H7 (cell line): ENCODE measurements at places on chromosomes 4 and X. TPM values are rescaled to one million over a fixed set of nuclear protein-coding genes. Genes with fewer than 3 reads are reported as not detected.

GRCh38 chrX:38335382-38335781, 8.1 kb upstream of the RPGR start:
- DNase-seq = no peak

GRCh38 chr4:15381806-15382338, 46.0 kb upstream of the C1QTNF7 start:
- no peak for DNase-seq

DNA sequence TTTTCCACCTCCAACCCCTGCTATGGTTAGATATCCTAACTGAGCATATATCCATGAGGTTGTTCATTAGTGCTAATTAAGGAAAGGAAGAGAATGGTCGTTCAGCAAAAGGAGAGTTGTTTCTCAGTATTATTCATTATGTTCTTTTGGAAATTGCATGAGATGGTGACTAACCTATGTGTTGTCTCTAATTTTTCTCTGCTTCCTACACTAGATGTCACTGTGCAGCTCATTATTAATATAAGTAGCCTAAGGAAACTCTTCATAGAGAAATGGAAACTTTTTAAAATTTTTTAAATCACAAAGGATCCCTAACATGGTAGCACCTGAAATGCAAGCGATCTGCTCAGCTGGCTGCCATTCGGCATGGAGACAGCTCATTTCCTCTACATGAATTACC, 67.7 kb upstream of the FAM9A start:
- DNase-seq = no peak

DNA sequence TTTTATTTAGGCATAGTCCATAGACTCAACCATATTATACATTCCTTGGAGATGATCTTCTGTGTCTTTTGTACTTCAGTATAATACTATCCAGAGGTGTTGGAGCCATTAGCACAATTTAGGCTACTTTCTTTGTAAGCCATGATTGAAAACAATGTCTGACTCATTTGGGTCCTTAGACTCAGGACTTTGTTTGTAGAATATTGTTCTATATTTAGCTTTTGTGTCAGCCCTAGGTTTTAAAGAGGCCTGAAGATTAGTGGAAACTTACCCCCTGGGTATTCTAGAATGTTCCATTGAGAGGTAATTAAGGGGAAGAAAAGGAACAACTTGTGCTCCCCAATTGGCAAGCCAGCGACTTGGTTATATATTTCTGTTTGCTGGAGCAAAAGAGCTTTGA, 145.2 kb upstream of the SCML1 start:
- no peak for DNase-seq

GRCh38 chr4:19514276-19515070, 737.2 kb upstream of the SLIT2 start:
- no peak for DNase-seq

DNA sequence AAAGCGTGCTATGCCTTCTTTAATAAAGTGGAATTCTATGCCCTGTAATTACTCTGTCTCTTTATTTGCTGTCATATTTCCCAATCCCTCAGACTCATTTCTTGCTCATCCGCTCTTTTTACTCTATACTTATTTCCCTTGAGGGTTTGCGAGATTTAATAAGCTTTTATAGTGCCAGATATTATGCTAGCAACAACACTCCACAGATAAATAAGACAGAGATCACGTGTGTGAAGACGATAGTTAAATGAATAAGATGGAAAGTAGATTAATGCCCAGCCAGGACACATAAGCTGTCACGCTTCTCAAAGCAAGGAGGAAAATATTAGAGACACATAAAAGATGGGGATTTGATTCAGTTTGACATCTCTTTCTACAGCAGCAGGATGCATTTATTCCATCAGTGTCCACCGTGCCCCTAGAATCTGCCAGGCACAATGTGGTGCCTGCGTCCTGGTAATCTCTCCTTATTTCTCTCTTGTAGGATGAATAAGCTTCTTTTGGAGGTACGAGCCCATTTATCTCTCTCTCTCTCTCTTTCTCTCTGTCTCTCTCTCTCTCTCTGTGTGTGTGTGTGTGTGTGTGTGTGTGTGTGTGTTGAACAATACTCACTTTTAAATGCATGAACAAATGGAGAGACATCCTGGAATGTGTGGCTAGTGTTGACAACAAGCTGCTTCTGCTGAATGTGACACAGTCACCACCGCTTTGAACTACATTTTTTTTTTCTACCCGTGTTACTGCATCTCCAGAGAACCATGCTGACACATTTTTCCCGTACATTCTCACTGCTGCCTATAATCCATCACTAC, 48.2 kb downstream of the TMEM156 start:
- no peak for DNase-seq

GRCh38 chr4:139828966-139829664, 163.5 kb downstream of the MGST2 start:
- no peak for DNase-seq

DNA sequence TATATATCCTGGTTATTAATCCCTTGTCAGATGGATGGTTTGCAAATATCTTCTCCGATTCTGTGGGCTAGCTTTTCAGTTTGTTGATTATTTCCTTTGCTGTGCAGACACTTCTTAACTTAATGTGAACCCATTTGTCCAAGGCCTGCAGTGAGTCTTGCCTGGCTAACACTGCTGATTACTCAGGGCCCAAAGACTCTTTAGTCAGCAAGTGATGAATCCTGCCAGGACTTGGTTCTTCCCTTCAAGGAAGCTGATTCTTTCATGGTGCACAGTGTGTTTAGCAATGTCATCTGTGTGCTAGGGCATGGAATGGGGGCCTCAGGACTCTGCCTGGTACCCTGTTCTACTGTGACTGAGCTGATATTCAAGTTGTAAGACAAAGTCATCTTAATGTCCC, 81.8 kb upstream of the TEX13A start:
- no peak for DNase-seq

DNA sequence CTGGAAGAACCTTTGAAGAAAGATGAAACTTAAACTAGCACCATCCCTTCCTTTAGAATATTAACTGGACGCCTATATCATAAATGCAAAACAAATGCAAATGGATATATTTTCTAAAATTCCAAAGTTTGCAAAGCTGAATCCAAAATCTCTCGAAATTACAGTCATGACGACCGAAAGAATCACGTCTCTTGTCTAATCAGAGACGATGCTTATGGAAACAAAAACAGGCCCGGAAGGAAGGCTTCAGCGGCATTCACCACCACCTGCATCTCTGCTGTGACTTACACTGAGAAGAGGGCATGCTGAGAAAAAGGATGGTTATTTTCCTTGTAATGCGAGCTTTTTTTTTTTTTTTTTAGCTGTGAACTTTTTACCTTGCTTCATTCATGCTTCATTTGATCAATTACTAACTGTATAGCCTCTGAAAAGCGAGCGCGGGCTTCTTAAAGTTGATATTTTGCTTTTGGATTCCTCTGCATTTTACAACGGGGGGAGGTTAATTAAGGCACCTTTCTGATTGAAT, 209.3 kb downstream of the SOWAHB start:
- DNase-seq = no peak

DNA sequence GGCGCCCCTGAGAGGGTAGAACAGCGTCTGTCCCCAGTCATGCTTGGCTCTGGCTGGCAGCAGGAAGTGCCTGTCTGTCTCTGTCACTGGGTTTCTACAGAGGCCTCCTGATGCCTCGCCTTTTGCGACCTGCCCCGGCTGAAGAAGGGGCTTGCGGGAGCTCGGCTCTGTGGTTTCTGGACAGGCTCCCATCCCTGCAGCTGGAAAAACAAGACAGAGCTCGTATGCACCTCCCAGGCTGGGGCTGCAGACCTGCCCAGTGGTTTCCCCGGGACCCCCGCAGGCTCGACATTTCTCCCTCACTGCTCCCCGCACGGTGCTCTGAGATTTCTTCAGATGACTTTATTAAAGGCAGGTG, 57.0 kb upstream of the SORCS2 start:
- DNase-seq = no peak

- no peak for DNase-seq
These were observed 231.5 kb upstream of the FMR1 start for GRCh38 chrX:147680251-147680650.

- no peak for DNase-seq
These were observed 52.8 kb upstream of the PPP3CA start for GRCh38 chr4:101400096-101400495.

DNA sequence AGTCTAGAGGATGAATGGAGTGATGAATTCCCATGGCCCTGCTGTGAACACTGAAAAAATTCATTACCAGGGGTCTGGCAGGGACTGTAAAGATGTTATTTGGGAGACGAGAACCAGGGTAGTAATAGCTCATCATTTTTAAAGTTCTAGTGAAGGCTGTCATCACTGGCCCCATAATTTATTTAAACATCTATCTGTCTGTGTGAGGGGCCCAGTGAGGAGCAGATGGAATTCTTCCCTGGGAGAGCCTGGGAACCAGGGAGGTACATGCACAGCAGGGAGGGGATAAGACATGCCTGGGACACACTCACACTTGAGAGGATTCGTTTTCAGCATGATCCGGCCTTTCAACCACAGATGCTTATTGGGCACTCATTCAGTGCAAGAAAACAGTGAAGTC, 162.0 kb downstream of the PDGFRA start:
- DNase-seq = no peak

DNA sequence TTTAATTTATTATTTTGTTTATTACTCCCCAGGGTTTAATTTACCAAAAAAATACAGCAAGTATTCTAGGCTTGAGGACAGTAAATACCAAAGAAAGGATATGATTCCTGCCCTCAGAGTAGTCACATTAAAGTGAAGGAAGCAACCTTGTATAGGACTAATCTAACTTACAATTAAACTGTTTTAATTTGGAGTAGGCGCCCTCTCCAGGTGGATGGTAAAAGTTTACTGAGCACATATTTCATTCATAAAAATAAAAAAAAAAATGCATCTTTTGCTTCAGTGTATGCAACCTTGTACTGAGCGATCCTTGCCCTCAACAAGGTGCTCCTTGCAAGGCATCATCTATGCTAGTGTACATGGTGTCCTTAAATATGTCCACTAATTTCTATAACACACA, 72.0 kb upstream of the MAGEB16 start:
- no peak for DNase-seq

GRCh38 chr4:38531141-38531727, 132.8 kb upstream of the KLF3 start:
- peak; percentile 43 for DNase-seq

- DNase-seq = no peak
These were observed 135.7 kb downstream of the CNKSR2 start for GRCh38 chrX:21509912-21510311.

- no peak for DNase-seq
These were observed 4.2 kb downstream of the SLC49A3 start for GRCh38 chr4:684623-685327.

GRCh38 chr4:40722576-40723161, 27.1 kb upstream of the NSUN7 start:
- no peak for DNase-seq

- no peak for DNase-seq
These were observed 48.2 kb downstream of the STK26 start for GRCh38 chrX:132071254-132071653.

SLC34A2 gene
- 0.07 and 0.28 TPM in 2 replicates for total RNA-seq

NUP62CL gene
- total RNA-seq = 1.9 and 6.3 TPM in 2 replicates

JADE3 gene
- 16.0 and 18.7 TPM in 2 replicates for total RNA-seq

PRR32 gene
- not detected in 2 replicates for total RNA-seq

AMOT gene
- 6.5 and 10.2 TPM in 2 replicates for total RNA-seq

ZMAT1 gene
- 0.87 and 3.3 TPM in 2 replicates for total RNA-seq

FAM241A gene
- 0.07 and 0.21 TPM in 2 replicates for total RNA-seq

ARHGEF6 gene
- total RNA-seq = 12.4 and 17.3 TPM in 2 replicates

HERC6 gene
- total RNA-seq = 1.9 and 2.9 TPM in 2 replicates

NEUROG2 gene
- total RNA-seq = not detected in 2 replicates

CCDC110 gene
- 0.22 and 0.28 TPM in 2 replicates for total RNA-seq

CXCL1 gene
- not detected in 2 replicates for total RNA-seq

PCDH10 gene
- 32.2 and 41.2 TPM in 2 replicates for total RNA-seq

TEX13B gene
- 0.85 TPM in 1 of 2 replicates, not detected in the other for total RNA-seq

BEX3 gene
- 694 and 703 TPM in 2 replicates for total RNA-seq

TEX11 gene
- total RNA-seq = 0.03 and 0.37 TPM in 2 replicates

GRSF1 gene
- 132 and 147 TPM in 2 replicates for total RNA-seq

UCHL1 gene
- 1,085 and 1,354 TPM in 2 replicates for total RNA-seq
